GM12864 (cell line): ENCODE measurements at places on chromosomes 3 and 15.

GRCh38 chr3:25854635-25855034 is 64.7 kb downstream of the OXSM start:
- DNase-seq, result no peak

- no peak for DNase-seq
These were observed 109.3 kb downstream of the OXNAD1 start for GRCh38 chr3:16374047-16374934.

DNA sequence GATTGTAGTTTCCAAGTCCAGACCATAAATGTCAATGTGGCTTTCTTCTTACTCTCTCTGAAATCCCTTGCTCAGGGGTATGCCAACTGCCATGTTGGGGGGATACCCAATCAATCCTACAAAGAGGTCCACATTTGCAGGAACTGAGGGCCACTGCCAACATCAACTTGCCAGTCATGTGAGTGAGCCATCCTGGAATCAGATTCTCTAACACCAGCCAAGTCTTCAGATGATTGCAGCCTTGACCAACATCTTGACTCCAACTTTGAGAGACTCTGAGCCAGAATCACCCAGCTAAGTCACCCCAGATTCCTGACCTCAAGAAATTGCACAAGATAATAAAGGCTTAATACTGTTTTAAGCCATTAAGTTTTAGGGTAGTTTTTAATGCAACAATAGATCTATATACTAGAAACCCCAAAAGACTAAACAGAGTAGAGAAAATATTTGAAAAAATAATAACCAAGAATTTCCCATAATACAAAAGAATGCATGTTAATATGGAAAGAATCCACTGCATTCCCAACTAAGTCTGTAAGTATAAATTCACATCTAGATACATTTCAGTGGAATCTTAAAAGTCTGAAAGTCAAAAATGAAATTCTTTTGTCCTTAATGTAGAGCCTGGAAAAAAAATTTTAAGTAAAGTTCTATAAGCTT is 22.4 kb downstream of the ISG20 start:
- no peak for DNase-seq

DNA sequence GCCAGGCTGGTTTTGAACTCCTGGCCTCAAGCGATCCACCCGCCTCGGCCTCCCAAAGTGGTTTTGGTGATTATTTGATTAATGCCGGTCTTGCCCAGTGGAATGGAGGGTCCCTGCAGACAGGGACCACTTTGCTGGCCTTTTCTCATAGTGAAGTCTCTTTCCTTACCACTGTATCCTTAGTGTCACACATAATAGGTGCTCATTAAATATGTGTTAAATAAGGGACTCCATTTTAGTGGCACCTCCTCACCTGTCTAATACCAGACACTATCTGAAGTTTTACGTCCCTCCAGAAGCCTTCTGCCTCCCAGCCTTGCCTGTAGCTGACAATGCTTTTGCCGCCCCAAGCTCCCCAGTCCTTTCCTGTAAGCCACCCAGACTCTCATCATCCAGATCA is 91.3 kb downstream of the AAGAB start:
- no peak for DNase-seq
